Renal cortical epithelial cell (primary cell): ENCODE measurements at places on chromosomes 16 and 17. TPM values are rescaled to one million over a fixed set of nuclear protein-coding genes. Genes with fewer than 3 reads are reported as not detected.

GRCh38 chr16:57462209-57462977 lies at the start of gene POLR2C:
POLR2C (plus strand) TSS chr16:57462679; CDS start chr16:57462725, 46 bp downstream.
- DNase-seq, result peak; percentile 65

The ZG16 gene
- not detected in 2 replicates for total RNA-seq

DNA sequence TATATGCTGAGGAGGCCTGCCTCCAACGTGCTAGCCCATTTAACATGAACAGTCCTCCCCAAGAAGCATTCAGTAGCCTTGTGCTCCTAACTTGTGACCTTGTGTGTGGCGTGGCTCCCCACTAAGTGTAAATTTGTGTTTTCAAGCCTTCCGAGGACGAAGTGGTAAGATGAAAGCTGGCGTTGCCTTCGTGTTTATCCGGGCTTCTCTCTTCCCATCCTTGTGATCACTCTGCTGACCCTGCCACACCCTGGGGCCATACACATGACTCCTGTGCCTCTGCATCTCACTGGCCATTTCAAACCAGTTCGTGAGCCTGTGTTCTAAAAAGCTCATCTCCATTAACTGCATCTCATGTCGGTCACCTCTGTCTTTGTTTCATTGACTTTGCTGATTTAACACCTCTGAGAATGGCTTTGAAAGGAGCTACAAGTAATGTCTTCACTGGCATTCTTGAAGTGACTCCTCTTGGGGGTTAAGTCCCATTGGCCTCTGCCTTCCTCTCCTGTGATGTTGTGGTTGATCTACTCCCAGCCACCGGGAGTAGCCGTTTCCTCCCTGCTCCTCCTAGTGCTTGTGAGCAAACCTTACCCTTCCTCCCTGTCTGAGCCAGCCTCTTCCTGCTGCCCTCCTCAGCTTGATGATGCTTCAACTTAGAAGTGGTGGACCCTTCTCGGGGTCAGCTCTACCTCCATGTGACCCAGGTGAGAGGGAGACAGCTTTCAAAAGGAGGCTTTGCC lies 27.4 kb upstream of the NAGLU start:
- DNase-seq, result no peak

DNA sequence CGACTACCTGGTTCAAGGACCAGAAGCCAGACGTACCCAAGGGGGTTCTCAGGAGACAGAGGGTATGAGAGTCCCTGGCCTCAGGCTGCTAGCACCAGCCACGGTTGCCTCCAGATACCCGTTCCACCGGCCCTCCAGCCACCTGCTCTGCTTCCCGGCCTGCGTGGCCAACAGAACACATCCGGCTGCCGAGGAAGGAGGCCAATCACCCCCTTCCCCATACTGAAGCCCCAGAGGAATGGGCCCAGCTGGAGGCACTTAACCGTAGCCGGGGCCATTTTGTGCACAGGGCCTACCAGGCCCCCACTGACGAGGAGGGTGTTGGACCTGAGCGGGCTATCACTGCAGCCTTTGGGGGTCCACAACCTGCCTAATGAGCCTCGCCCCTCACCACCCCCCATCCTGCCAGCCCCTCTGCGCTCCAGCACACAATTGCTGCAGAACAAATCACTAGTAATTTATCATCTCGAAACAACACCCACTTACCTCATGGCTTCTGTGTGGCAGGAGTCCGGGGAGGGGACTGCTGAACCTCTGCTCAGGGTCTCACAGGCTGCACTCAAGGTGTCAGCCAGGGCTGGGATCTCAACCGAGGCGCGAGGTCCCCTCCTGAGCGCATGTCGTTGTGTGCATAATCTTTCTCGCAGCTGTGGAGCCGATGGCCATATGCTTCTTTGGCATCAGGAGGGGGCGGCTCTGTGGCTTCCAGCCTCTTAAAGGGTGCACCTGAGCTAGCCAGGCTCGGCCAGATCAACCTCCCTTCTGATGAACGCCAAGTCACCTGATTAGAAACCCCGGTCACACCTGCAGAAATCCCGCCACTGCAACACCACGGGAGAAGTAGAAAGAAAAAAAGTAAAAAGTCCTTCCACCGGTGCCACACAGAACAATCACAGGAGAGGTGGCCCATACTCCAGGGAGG lies 10.1 kb upstream of the KREMEN2 start:
- DNase-seq, result no peak

- no peak for DNase-seq
Measured at GRCh38 chr16:26569793-26570192, 496.9 kb upstream of the C16orf82 start.

- no peak for DNase-seq
Measured at GRCh38 chr17:29212094-29212631, 32.0 kb upstream of the MYO18A start.

- DNase-seq, result no peak
Measured at GRCh38 chr16:77784441-77785372, 3.7 kb upstream of the VAT1L start.

The OR3A2 gene
- not detected in 2 replicates for total RNA-seq
